Glutamatergic neuron (in vitro differentiated cells): ENCODE measurements at places on chromosomes 2 and 18.
A peak's percentile ranks its signal among the peaks of the same experiment; 100 is the strongest.

DNA sequence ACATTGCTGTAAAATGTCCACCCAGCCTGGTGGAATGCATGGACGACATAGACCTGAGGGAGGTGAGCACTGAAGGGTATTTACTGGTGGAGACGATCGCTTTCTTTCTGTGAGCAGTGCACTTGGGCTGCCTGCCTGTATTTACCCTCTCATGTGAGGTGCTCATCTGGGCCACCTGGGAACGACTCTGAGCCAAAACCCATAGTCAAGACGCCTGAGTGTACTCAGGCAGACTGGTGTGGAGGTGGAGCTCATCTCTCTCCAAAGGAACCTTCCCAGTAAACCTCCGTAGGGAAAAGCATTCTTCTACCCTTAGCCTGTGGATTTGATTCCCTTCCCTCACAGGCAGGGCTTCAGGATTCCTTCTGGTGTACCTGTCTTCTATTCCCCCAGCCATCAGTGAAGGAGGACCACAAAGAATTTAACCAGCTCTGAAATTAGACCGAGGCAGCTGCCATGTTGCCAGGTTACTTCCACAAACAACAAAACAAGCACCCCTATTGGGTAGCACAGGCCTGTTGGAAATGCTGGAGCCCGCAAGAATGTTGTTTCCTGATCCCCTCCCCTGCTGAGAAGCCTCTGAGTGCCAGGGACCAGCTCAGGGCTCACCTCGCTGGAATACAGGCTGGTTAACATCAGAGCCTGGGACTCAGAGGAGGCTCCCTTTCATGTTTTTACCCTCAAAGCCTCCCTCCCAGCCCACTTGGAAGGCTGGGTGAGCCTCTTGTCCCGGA lies 47.5 kb upstream of the TXNDC2 start:
- no peak for DNase-seq

DNA sequence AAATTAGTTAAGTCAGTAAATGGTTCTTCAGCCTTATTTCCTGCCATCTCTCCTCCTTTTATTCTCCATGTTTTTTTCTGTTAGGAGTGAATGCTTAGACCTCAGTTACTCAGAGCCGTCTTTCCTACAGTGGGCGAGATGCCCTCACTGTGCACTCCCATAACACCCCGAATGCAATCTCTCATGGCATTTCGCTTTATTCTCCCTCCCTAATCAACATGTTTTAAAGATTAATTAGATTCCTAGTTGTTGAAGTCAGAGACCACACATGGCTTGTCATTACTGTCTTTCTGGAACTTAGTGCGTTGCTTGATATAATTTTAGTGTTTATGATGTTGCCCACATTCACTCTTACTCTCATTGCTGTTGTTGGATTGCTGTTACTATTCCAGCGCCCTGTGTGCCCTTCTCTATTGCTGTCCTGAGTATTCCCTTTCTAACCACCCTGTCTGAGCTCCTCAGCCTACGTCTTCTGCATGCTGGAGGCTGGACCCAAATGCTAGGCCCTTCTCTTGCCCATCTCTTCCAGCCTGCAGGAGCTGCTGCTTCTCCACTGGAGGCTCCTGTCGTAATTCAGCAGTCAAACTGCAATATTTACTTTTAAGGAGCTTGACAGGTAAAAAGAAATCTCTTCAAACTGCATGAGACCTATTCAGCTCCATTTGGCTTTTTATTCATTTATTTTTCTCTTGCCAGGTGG lies 99.3 kb downstream of the MAP2 start:
- no peak for DNase-seq

GRCh38 chr2:230008708-230009066 lies 60.0 kb downstream of the SLC16A14 start:
- DNase-seq, result no peak

DNA sequence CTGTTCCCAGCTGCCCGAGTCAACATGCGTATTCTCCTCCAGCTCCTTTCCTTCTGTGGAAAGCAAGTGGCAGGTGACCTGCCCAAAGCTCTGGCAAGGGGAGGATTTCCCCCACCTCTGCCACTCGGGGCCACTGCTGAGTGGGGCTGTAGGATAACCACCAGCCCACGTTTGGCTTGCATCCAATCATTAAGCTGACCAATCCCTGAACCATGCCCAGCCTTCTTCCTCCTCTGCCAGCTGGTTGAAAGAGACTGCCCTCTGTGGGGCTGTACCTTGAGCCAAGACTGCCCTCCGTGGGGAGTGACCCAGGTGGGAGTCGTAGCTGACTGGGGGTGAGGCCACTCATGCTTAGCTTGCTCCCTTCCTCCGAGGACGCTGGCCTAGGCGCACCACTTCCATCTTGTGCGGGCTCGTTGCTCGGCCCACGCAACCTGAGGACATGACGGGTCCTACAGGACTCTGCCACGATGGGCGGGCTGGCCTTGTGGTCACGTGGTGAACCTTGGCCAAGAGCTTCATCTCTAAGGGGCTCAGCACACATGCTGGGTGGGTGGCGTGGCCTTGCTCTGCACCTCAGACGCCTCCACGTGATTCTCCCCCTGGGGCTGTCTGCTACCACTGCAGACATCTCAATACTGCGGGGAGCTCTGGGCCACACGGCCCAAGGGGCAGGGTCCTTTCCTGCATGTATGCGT lies 112.1 kb downstream of the NDUFA10 start:
- no peak for DNase-seq

GRCh38 chr2:73888388-73888787 lies 4.4 kb upstream of the ACTG2 start:
- no peak for DNase-seq

DNA sequence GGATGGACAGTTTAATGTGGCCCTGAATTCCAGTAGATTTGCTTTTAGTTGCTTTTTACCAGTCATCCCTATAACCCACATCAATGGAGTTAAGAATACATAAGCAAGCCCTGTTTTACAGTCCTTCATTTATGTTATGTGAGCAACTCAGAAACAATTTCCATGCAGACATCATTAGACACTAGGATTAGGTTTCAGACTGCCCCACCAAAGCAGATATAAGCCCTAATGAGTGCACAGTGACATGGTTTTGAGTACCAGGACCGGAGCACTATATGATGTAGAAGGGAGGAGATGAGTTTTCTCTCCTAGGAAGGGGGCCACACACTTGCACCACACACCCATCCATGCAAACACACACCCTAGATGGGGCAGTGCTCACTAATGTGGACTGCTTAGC lies 15.5 kb downstream of the KCNS3 start:
- DNase-seq, result no peak

DNA sequence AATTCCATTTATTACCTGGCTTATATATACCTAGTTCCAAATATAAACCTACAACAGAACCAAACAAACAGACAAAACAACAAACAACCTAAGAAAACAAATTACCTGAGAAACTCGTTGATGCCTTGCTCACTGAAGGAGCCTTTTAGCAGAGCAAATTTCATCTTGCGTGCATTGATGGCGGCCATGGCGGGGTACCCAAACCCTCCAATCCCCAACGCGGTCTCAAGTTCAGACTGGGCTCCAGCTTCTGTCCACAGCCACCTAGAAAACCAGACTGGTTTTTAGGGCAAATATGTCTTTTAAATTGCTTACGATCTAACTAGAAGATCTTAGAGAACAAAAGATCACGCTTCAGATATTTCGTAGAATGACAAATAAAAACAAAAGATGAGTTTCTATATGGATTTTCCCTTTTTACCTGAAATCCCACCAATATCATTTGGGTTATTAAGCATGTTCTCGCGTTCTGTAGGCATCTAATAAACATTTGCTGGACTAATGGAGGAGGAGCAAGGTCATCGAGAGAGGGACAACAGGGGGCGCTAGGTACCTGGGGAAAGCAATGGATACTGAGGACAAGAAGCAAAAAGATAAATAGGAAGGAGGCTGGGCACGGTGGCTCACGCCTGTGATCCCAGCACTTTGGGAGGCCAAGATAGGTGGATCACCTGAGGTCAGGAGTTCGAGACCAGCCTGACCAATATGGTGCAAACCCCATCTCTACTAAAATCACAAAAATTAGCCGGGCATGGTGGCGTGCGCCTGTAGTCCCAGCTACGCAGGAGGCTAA lies 25.2 kb downstream of the PDIA6 start:
- peak; percentile 67 for DNase-seq

DNA sequence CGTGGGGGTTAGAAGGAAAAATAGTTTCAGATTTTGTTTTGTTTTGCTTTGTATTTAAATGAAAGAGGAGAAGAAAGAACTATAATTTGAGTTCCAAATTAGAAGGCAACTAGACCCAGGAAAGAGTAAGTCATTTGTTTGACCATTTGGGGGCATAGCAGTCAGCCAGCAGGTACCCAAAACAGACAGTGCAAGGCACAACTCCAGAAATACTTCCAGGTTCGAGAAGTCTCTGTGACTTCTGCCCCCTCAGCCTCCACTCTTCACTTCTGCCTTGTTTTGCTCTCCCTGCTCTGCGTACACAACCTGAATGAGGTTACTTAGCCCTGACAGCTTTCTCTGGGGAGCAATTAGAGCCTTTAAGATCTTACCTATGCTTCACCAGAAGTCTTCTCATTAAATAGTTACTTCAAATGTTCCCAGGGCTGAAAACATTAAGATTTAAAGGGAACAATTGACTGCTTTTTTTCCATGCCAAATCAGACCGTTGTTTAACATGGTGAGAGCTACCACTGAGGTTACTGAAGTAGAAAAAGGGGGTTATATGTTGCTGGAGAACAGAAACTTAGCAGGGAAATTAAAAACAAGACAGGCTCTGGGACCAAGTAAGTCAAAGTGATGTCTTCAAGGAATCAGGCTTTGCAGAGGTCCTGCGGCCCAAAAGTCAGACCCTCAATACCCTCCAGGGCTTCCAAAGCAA lies 216.9 kb downstream of the BCL11A start:
- no peak for DNase-seq

DNA sequence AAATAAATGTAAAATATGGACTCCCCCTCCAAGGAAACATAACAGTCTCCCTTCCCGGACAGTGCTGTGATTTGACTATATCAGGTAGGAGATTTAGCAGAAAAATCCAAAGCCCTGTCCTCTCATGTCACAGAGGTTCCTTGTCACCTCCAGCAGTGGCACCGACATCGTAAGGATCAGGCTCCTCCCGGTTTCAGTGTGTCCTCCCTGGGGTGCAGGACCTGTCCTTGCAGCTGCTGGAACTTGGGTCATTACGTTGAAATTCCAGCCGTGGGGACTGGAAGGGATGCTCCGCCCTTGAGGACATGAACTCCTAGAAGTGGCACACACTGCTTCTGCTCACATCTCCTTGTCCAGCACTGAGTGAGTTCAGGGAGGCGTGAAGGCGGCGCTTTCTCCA lies 101.1 kb upstream of the ODC1 start:
- no peak for DNase-seq

DNA sequence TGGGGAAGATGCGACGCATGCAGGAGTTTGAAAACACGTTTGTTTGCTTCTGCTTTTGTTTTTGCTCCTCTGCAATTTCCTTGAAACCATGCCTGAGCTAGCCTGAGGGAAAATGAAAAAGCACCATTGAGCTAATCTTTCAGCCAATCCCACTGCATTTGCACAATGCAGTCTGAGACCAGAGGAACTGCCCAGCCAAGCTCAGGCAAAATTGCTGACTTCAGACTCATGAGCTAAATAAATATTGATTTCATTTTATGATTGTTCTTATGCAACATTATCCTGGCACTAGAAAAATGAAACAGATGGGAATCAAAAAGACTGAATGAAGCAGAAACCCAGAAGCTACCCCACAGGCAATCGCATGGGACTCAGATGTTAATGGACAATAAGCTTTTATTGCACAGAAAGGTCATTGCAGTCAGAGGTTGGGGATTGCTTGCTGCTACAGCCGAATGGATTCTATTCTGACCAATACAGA lies 37.0 kb downstream of the TPRKB start:
- DNase-seq, result no peak

DNA sequence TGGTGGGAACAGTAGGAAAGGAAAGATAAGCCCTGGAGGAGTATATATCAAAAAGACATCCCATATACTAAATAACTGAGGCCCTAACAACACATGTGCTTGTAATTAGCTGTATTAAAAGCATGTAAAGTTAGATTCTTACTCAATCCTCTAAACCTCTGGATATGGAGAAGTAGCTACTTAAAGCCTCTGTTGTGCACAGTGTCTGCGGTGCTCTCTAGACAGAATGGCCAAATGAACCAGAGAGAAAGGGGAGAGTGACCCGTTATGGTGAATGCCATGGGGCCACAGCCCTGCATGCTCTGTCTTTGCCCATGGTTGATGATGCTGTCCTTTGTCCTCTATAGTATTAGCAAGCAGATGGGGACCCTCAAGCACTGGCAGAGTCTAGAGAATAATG lies 104.4 kb upstream of the SLC8A1 start:
- no peak for DNase-seq
